ENCODE measurements at places on chromosomes 5 and 9.

DNA sequence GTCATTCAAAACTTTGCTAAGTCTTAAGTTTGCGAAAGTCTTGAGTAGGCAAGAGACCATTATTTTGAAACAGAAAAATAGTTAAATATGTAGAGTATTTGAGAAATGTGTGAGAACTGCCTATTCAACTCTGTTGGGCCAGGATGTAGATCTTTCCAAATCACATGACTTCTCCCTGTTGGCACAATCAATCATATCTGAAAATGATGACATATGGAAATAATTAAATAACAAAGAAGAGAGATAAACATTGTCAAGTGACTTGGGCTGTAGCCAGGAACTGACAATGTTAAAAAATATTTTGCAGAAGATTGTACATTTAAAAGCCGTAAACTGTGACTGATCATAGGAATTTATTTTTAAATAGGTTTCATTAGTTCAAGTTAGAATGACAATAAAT lies 104.6 kb upstream of the IL6ST start:
- no peak for DNase-seq

DNA sequence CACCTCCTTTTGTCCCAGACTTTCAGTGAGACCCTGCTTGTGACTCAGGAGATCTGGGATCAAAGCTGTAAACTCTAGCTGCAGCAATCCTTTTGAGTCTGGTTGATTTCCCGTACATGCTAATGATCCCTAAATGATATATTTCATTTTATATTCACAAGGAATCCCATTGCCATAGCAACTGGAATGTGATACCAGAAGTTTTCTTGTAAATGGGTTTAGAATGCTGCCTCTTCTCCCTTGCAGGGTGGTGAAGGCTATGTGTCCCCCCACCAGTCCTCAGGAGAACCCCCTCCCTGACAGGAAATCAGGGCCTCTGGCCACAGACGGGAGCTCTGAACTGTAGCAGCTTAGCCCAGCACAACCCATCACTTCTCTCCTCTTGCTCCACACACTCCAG lies 215.0 kb downstream of the FSTL4 start:
- DNase-seq: peak; percentile 15

GRCh38 chr5:15585841-15586591 lies 86.0 kb downstream of the FBXL7 start:
- no peak for DNase-seq

- peak; percentile 34 for DNase-seq
Observed at GRCh38 chr5:98770209-98770910, 3.1 kb upstream of the RGMB start.

GRCh38 chr5:128667152-128667551 lies 129.1 kb upstream of the FBN2 start:
- peak; percentile 13 for DNase-seq

DNA sequence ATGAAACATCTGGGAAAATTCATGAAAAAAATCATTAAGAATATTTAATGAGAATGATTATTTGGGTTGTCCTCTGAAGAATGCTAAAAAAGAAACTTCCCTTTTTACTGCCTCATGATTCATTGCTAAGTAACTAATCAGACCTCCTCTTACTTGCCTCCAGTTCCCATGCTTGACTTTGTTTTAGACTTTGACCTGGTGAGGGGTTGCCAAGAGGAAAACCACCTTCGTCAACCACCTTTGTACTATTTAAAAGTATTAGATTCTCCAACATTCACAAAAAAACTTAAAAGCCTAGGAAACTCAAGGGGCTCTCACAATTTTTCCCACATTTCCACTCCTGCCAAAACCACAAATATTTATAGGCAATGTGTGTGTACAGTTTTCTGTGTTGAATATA lies 115.2 kb upstream of the ST8SIA4 start:
- no peak for DNase-seq

GRCh38 chr5:176868731-176869130 lies 30.4 kb downstream of the HK3 start:
- no peak for DNase-seq

DNA sequence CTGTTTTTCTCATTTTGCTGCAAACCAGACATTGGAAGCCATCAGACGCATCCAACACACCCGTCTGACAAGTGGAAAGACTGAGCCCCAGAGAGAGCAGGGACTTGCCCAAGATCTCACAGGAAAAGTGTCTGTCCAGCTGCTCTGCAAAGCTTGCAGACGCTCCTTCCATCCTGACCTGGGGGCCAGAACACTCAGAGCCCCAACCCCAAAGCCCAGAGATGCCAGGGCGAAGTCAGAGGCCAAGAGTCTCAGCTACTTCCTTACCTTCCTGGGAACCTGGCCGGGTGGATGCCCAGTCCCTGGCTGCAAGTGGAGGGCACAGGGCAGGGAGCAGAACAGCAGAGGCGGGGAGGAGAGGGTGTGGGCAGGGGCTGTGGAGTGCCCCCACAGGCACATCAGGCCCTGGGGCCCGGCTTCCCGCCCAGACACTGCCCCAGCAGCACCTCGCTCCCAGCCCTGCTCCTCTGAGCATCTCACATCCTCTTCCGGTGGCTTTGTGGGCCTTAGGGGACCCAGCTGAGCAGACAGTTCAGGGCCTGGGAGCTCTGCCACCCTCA lies 9.7 kb upstream of the RALGDS start:
- no peak for DNase-seq

DNA sequence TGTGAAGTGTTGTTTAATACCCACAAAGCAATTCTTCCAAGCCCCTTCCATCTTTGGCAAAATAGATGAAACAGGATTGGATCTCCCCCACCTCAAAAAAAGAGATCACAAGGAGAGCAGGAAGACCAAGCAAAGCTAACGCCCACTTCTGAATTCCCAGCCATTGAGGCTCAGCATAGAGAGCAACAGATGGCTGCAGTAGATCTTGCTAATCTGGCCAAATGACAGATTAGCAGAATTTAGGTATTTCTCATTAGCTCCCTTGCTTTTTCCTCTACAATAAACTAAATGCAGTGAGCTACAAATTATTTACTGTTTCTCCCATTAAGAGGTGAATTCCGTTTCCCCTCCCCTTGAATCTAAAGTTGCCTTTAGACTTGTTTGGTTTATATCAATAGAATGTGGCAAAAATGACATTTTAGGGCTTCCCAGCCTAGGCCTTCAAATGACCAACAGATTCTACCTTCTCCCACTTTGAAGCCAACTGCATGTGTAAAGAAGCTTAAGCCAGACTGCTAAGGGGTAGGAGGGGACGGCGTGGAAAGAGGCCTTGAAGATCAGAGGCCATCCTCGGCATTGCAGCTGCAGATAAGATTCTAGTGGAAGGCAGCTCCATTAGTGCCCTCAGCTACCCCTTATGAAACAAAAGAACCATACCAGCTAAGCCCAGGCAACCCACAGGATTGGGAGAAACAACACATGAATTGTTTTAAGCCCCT lies 56.8 kb upstream of the CPEB4 start:
- no peak for DNase-seq

DNA sequence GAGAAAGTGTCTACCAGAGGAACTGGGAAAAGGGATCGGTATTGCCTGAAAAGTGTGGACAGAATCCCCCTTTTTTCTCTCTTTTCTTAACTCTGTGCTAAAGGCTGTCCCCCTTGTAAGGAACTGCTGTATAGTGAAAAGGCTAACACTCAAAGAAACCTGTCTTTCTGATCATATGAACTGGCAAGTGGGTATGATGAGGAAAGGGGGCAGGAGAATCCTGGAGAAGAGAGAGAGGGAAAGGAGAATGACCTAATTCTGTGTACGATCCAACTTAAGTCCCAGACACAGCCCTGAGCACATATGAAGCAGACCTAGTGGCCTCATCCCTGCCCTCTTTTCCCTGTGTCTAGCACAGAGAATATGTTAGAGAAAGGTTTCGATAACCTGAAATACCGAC lies 967 bp downstream of the ANKRD31 start:
- no peak for DNase-seq

DNA sequence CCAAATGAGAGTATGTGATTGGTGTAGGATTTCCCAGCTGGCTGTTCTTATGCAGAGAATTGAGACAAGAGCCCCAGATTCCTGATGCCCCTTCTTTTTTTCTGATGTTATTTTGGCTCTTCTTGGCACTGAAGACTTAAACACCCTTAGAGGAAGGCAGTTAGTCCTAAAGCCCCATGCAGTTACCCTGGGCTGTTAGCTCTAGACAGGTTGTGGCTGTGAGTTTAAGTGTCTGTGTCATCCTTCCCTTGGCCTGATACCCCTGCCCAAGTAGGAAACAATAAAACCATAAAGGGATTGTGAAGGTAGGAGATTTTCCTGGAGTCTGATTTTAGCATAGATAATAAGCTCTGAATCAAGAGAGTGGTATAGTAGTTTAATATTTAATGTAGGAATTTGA lies 13.2 kb downstream of the TNPO1 start:
- no peak for DNase-seq

DNA sequence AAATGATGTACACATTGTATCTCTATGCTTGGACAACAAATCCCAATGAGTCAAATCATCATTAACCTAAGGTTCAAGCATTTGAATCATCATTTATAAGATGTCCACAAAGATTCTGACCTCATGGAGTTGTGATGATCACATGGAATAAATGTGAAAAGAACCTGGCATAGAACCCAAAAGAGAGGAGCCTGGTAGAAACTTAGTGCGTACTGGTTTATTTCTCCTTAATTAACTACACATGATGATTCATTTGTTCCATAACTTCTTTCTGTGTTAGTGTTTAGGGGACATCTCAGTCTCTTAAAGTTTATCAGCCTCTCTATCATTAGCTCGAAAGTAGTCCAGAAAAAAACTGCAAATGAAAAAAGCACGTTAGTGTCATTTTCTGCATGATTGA lies 411.6 kb downstream of the BRINP1 start:
- no peak for DNase-seq

GRCh38 chr9:132792547-132792946 lies 85.5 kb downstream of the AK8 start:
- no peak for DNase-seq

GRCh38 chr5:160492565-160492964 lies 70.9 kb downstream of the PTTG1 start:
- DNase-seq: no peak

- no peak for DNase-seq
Observed at GRCh38 chr9:97510797-97511654, 9.6 kb downstream of the TMOD1 start.
